Cardiac fibroblast (primary cell): ENCODE measurements at places on chromosomes 12 and 14.
A peak's percentile ranks its signal among the peaks of the same experiment; 100 is the strongest.

- peak; percentile 64 for DNase-seq
Observed at GRCh38 chr14:54567639-54568561, 972 bp downstream of the SAMD4A start.

- DNase-seq: no peak
Observed at GRCh38 chr12:103769240-103769945, 71.6 kb downstream of the NT5DC3 start.

DNA sequence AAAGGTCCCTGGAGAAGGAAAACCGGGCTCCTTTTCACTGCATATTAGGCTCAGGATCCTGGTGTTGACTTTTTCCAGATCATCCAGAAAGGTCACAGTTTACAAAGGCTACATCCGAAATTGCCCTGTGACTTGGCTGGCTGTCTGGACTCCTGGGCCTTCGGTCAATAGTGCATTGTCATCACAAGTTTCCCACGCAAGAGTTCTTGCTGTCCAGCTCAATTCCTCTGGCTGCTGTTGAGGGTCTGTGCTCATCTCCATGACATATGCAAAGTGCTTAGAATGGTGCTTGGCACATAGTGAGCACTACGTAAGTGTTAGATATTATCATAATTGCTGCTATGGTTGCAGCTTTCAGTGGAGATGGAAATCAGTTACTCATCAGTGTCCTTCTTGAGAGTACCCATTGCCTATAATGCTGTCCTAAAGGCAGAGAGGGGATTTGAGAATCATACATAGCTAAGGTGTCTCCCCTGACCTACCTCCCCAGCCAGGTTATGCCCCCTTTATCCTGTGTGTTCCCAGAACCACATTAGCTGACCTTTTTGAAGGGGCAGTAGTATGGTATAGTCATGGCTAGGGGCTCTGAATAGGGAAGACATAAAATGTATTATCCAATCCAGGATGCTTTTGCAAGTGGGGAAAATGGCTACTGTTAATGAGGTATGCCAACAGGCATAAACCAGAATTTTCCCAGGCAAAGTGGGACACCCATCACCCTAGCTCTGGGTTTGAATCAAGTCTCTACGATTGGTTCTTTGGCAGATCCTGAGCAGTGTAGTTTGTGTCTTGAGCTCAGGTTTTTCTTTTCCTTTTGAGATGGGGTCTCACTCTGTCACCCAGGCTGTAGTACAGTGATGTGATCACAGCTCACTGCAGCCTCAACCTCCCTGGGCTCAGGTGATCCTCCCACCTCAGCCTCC, 132.0 kb upstream of the CCND2 start:
- no peak for DNase-seq

- DNase-seq: no peak
Observed at GRCh38 chr14:77377502-77377844, 294 bp downstream of the SAMD15 start.

DNA sequence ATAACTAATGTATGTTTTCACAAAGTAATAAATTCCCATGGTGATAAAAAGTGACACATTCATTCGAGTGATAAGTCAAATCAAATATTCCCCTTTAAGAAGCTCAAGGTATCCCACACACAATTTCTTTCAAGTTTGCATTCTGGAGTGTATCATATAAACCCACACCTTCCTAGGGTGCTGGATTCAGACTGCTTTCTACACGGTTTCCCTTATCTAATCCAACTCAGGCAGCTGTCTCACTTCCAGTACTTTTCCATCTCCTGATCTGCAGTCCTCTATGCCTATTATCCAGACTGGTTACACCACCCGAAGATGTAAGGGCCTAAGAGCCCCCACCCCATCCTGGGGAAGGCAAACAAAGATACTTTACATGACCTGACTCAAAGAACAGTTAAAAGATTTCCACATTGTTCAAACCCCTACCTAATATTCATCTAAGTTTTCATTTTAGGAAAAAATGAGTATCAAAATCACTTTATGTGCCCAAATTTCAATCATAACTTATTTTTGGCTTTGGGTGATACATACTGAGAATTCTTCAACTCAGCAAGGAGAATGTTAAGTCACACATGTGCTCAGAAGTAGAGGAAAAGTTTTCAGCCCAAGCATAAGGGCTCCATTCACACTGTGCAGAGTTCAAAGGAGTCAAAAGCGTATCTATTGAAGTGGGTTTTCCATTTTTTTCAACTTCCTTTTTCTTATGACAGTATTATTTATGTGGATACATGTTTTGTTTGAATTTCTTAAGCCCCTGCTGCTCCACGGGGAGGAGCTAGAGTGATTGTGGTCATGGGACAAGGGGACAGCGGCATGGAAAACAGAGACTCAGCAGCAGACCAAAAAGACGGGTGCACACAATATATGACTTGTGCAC, 41.8 kb downstream of the CORO1C start:
- DNase-seq: peak; percentile 65

DNA sequence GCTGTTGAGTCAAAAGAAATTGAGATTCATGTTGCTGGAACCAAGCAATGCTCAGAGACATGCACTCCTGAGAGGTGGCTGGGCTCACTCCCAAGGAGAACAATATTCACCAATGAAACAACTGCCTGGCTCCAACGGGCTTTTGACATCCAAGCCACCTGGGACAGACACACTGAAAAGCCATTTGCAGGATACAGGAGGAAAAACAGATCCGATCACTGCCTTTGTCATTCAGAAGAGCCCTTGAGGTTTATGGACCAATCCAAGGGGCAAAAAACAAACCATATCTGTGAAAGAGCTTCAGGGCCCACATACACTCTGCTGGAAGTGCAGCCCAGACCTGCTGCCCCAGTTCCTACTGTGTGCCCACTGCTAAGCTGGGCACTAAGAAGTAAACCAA, 277.5 kb downstream of the NUAK1 start:
- no peak for DNase-seq

DNA sequence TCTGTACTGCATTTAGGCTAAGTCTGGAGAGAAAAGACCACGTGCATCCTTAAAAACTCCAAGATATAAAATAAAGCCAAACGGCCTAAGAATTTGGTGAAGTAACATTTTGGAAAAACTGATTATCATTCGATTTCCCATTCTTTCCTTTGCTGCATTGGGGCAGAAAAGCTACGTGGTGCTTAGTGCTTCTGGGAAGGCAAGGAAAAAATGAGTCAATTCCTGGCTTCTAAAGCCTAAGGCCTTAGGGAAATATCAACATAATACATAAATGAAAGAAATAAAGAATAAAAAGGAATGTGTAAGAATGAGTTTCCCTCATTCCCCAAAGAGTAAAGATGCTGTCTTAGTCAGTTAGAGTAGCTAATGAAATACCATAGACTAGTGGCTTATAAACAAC, 520.5 kb downstream of the GLT1D1 start:
- DNase-seq: no peak

- DNase-seq: peak; percentile 75
Observed at GRCh38 chr14:58637040-58637390, 747 bp upstream of the DACT1 start.

GRCh38 chr14:64253672-64254071, 40.5 kb downstream of the ESR2 start:
- peak; percentile 39 for DNase-seq

DNA sequence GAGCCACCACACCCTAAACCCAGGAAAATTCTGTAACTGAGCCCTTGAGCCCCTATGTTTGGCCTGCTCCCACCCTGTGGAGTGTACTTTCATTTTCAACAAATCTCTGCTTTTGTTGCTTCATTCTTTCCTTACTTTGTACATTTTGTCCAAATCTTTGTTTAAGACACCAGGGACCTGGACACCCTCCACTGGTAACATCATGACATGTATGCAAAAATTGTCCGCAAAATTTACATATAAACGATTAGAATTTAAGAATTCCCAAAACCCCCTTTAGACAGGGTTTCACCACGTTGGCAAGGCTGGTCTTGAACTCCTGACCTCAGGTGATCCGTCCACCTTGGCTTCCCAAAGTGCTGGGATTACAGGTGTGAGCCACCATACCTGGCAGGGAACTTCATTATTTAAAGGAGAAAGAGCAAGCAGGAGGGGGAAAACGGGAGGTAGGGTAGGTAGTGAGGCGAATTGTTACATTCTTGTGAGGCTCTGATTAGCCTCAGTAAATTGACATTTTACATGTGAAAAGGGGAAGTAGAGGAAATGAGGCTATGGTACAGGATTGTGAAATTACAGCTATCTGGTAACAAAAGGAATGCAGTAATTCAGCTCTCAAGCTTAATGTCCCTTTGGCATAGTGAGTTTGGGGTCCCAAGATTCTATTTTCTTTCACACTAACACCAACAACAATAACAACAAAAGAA, 27.6 kb downstream of the TUBA1A start:
- DNase-seq: no peak

DNA sequence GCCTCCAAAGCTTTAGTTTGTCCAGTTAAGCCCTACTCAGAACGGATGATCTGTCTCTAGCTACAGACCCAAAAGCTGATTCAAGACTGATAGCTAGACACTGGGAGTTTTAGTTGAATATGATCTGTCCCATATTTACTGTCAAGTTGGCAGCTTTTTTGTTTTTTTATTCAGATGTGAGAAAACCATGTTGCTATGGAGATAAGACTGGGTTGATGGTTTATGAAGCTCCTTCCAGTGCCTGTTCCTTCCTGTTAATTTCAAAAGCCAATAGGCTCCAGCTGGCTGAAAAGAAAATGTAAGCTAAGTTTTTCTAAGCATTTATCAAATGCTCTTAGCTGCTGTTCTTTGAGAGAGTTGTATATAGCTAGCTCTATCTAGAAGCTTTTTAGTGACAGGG, 4.7 kb downstream of the DYNLL1 start:
- peak; percentile 14 for DNase-seq

DNA sequence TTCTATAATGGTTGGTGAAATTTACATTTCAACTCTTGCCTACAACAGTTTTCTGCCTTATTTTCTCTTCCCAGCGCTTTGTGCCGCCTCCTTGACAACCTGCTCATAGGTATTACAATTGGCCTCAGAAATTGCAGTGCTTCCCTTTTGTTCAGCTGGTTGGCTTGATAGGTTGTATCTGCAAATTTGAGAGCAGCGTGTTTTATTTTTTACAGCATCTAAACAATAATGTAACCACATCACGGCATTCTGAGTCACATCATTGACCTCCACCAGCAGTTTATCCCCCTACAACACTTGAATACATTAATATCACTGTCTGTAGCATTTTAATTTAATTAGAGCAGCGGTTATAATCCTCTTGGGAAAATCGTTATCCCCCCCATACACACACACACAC, 99.4 kb downstream of the ETV6 start:
- no peak for DNase-seq

GRCh38 chr12:27424631-27425230, 21.8 kb upstream of the SMCO2 start:
- peak; percentile 78 for DNase-seq

DNA sequence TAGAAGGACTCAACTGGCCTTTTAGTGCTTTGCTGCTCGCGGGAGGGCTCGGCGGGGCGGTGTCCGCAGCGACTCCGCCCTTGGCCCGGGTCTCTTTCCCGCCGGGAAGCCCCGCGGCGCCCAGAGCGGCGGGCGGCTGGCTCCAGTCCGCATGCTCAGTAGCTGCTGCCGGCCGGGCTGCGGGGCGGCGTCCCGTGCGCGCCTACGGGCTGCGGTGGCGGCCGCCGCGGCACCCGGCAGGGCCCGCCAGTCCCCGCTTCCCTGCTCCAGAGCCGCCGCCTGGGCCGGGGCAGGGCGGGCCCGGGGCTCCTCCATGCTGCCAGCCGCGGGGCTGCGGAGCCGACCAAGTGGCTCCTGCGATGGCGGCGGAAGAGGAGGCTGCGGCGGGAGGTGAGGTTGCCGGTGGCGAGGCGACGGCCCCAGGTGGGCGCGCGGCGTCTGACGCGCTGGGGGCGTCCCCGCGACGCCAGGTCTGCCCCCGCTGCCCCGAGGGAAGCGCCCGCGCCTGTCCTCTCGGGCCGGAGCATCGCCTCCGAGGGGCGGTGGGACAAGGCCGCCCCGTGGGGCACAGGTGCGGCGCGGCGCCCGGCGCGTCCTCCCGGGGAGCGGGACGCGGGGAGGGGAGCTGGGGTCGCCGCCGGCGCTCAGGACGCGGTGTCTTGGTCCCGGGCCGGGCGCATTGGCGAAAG, at the start of gene BMAL2:
Gene BMAL2 (plus strand): TSS at position 123 of the 689 bp plus-strand sequence. CDS start 237 bp downstream, at position 360.
- peak; percentile 47 for DNase-seq

DNA sequence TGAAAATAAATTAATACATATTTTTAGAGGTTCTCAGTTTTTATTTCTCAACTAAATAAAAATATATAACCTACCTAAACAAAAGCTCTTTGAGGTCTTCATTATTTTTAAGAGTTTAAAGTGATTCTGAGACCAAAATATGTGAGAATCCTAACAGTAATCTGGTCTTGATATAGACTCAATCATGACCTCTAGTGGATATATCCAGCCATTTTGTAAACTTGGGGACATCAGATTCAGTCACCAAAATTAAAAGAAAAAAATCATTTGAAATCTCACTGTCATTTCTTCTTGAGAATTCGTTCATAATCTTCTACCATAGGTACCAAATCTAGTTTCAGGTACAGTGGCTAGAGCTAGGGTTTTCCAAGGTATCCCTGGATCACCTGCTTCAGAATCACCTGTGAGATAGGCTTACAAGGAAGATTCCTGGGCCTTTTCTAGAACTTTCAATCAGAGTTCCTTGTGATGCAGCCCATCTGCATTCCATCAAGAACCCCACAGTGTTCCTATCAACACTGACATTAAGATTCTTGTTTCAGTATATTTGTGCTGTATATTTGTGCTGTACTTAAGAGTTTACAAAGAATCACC, 214.9 kb downstream of the ADAMTS20 start:
- DNase-seq: peak; percentile 58

DNA sequence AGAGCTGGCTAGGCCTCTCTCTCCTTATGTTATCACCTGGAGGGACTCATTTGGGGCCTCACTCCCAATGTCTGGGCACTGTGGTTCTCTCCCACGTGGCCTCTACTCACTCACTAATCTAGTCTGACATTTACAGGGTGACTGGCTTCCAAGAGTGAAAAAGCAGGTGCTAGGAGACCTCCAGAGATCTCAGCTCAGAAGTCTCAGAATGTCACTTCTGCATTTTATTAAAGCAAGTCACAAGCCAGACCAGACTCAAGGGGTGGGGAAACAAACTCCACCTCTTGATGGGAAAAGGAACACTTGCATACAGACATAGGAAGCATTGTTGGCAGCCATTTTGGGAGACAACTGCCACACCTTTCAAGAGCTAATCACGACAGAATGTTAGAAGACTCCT, 175.9 kb downstream of the MON2 start:
- DNase-seq: no peak

DNA sequence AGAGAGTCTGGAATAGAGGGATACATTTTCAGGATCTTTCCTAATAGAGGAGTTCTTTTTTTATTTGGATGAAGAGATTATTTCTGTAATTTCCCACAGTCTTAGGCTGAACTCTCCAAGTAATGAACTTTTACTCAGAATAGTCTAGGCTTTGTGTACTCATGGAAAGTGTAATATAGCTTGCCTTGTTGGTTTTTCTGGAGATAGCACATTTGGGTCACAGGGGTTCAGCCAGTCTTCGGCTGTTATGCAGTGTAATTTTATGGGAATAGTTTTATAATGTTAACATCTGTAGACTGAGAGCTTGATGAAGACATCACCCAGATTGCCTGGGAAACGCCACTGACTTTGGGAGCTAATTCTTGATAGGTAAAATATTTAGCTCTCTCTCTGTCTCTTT, 450.8 kb downstream of the RAD51B start:
- no peak for DNase-seq

GRCh38 chr12:13023811-13024530, 20.2 kb upstream of the FAM234B start:
- DNase-seq: peak; percentile 86

GRCh38 chr14:57089901-57090300, 178.8 kb downstream of the EXOC5 start:
- no peak for DNase-seq
